ENCODE measurements at places on chromosomes 12 and 14.

DNA sequence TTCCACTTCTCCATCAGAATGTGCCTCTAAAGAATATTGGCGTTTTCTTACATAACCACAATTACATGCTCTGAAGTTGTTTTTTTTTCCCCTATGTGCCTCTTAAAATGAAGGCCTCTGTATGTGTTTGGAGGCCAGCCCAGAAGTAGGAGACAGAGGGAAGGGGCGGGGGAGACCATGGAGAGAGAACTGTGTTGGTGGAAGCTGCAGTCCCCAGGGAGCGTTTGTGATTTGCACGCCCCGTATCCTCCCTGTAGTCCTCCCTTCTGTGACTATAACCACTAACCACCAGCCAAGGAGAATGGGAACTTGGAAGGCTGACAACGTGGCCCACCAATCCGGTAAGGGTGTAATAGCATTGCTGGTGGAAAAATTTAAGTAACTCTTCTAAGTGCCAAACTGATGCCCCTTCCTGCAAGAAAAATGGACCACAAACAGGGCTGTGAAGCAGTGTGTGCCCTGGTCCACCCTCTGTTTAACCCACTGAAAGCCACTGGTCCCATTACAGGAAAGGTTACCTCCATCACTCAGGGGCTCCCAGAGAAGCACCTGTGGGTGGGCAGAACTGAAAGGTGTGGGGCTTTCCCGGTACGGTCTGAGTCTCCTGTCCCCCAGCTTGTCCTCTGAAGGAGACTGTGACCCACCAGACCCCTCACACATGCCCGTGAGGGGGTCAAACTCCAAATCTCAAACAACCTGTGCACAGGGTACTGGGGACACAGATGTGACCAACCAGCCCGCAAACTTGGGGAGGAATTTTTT, 36.8 kb downstream of the CCDC88C start:
- DNase-seq: no peak

DNA sequence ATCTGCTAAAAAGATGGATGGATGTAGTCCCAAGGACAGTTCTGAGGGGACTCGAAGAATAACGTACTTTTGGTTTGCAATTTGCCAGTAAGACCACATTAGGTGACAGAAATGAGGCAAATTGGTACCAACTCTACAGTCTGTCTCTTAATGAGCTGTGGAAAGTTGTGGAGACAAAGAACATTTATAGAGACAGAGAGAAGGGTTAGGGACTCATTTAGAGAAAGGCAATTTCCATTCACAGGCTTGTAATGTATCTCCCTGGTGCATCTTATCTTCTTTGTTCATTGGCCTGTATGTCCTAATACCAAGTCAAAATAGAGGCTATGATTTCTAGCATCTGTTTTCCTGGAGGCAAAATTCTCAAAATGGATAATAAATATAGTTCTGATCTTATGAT, 177.5 kb downstream of the ANO4 start:
- DNase-seq: no peak

DNA sequence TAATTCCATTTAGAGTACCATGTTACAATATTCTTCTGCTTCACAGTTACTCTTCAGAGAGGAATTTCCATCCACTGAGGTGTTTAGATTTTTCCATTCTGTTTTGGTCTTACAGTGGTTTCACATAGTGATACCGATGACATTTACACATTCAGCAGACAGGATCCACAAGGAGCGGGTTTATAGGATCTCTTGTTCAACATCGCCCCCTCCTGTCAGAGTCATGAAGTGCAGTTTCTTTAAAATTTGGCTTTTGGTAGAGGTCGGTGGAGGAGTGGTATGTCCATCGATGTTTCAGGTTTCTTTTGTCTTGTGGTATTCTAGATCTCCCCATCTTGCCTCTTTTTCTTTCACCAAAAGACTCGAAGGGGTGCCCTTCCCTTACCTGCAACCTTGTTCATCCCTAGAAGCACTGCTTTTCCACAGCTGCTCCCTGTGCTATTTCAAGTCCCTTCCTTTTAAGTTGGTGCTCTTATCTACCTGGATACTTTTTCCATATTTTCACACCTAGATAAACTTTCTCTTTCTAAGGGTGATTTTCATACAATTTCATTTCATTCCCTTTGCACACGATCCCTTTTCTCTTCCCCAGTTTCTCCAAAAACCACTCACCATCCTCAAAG, 181.3 kb downstream of the ITPR2 start:
- no peak for DNase-seq

DNA sequence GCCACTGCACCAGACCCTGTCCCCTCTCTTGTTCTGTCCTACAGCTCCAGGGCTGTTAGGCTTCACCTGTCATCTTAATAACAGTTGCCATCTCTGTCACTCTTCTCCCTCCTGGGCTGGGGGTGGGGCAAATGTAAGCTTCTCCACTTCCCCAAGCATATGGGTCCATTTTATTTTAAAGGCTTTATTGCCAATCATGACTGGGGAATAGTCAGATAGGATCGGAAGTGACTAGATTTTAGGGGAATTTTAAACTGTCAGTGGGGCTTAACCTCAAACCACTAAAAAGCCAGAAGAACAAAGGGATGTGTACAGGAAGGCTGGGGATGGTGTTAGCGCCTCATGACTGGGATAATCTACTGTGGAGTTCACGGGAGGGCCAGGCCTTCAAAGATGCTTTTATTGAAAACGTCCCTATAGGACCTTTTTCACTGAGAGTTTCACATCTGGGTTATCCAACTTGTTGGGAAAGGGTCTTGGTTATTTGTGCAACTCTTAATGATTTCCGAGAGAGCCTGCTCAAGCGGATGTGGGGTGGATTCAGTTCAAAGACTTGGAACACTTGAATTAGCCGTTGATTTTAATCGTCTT, 41.6 kb downstream of the CHST11 start:
- DNase-seq: no peak

DNA sequence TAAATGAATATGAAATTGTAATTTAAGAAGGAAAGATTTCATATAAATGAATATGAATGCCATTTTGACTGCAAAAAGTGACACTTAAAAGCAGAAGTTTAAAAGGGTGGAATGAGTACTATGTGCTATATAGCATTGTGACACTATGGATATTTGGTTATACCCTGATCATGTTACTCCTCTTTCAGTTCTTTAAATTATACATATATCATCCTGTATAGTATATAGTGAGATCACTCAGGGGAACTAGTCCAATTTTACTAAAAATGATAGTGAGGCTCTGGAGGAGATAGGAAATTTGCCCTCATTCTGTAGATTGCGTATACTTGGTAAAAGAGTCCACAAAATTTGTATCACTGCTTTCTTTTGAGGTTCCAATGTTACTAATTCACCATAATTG, 155.7 kb upstream of the BTG1 start:
- DNase-seq: no peak

DNA sequence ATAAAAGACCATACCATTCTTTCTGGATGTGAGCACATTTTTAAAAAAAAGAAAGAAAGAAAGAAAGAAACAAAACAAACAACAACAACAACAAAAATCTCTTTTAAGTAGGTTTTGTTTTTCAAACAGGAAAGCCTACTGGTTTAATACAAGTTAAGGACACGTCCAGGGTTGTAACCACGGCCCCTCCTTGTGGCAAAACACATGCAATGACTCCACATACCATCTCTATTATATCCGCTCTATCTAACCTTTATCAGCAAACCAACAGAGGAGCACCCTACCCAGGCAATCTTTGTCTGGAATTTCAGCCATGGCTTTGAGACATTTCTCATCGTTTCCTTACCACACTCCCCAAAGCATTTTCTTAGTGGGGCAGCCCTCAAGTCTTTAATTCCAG, 360.5 kb upstream of the TMPO start:
- no peak for DNase-seq

DNA sequence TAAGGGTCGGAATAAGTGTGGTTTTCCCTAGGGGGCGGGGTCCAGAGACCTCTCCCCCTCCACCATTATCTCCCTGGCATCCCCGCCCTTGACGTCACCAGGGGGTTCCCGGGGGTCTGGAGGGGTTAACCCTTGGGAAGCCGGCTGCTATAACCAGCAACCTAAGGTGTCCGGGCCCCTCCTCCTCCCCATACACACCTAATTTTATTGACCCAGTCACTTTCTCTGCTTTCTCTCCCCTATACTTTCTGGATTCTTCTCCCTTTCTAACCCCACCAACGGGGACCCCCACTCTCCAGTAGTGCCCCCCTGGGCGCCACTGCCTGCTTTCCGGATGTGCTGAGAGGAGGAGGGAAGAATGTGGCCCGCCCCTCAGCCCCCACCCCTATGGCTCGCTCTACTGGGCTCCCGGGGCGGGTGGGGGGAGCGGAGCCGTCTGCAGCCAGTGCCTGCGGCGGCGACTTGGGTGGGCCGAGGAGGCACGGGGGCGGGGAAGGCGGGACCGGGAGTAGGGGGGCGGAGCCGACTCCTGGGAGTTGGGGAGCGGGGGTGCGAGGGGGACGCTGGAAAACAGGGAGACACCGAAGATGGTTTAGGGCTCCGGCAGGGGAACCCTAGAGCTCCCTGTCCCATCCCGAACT, 1.8 kb downstream of the GLI1 start:
- no peak for DNase-seq

DNA sequence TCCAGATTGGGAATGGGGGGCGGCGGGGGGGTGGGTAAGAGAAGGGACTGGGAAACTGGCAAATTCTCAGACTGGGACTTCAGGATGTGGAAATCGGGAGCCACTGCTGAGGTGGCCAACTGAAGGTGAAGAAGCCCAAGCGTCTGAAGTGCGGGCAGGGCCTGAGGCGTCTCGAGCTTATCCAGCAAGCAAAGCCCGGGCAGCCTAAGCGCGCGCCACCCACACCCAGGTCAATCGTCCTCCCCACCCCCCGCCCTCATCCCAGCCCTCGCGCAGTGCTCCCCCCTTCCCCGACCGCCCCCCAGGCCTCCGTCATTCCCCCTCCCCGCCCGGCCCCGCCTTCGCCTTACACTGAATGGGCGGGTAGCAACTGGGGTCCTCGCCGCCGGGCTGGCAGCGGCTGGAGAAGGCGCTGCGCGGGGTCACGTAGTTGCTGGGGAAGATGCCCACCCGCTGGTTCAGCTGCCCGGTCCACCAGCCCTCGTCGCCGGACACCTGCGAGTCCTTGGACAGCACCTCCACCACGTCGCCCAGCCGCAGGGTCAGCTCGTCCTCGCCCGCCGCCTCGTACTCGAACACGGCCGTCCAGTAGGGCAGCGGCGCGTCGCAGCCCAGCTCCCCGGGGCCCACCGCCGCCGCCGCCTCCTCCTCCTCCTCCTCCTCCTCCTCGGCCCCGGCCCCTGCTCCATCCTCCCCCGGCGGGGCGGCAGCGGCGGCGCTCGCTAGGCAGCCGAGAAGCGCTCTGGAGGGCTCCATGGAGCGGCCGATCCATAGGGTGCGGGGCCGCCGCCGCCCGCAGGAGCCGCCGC, 693 bp downstream of the MAP3K9 start:
- no peak for DNase-seq

- DNase-seq: no peak
Measured at GRCh38 chr12:45418520-45418919, 202.6 kb downstream of the ANO6 start.

DNA sequence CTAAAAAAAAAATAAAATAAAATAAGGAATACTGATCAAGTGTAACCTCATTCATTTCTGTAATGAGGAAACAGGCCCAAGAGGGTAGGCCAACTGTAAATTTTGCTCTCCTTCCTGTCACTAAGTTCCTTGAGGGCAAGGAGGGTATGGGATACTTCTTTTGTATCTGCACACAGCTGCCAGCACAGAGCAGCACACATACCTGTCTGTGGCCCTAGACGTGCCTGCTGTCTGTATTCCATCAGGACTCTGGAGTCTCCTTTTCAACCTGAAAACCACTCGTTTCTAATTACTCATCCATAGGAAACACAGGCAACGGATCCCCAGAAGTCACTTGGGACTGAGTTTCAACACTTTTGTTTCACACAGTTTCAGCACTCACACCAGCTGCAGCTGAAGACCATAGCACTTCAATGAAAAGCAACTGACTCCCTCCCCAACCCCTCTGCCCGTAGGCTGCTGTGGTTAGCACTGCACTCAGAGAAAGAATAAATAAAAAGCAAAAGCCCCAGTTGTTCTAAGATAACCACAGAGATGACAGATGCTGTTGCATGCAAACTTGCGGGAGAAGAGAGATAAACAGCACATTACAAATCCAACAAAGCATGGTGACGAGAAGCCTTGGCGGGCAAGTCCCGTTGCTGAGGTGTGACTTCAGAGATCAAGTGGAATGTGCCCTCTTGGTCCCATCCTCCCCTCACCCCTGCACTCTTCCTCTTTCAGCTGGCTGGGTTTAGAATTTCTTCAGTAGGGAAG, 24.9 kb downstream of the CRACR2A start:
- no peak for DNase-seq

DNA sequence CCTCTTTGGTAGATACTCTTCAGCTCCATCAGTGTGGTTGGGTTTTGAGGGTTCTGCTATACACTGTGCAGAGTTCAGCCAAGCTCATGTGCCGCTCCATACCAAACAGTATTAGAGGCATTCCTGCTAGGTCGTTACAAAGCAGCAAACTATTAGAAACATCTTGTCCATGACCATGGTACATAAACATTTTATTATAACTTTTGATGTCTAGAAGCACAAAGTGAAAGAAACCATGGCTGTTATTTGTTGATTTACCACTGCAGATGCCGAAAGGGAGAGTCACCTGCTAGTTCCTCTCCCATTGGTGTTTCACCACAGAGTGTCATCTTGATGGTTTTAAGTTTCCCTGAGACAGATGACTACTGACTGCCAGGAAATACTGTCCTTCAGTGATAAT, 242.0 kb downstream of the ADAMTS20 start:
- DNase-seq: no peak

DNA sequence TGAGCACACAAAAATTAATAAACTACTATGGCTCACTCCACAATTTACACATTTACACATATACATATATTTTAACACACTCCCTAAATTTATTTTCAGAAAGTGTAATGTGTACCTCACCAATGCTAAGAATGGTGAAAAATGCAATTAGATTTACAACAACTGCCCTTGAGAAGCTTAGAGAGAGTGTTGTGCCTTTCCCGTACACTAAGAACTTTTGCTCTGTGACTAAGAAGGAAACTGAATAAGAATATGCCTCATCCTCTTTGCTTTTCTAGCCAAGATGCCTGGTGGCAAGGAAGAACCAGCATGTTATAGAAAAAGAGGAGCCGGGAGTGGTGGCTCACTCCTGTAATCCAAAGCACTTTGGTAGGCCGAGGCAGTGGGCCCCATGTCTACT, 62.3 kb downstream of the SINHCAF start:
- no peak for DNase-seq

GRCh38 chr14:22418631-22419030, 170.4 kb downstream of the DAD1 start:
- DNase-seq: no peak

DNA sequence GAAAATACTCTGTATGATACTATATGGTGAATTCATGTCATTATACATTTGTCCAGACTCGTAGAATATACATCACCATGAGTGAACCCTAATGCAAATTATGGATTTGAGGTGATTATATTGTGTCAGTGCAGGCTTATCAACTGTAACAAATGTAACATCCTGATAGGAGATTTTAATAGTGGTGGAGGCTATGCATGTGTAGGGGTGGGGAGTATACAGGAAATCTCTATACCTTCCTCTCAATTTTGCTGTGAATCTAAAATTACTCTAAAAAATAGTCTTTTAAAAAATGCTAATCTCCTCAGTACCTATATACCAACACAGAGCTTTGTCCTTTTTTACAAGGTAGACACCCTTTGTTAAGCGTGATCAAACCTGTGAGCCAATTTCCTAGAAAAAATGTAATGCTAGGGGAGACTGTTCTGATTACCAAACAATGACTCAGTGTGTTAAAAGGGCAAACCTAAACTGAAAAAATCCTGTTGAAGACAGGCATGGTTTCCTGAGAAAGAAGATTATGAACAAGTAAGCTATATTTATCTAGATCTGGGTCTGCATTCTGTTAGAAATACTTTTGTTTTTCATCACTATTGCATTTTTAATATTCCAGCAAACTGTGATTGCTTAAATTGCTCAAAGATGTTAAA, 170.9 kb downstream of the DUSP6 start:
- no peak for DNase-seq

Data from stimulated activated CD4-positive, alpha-beta T cell treated with anti-CD3 and anti-CD28 coated beads, Interleukin-1b, Interleukin-23, amount 100 ng/mL, for 4 hours (primary cell).